ENCODE measurements at places on chromosomes 12 and 14. TPM values are rescaled to one million over a fixed set of nuclear protein-coding genes. Genes with fewer than 3 reads are reported as not detected.

The SYNE3 gene
- total RNA-seq: not detected

The LBHD2 gene
- total RNA-seq: not detected

The GUCY2C gene
- total RNA-seq: 2.5 TPM

The RACGAP1 gene
- total RNA-seq: 63.5 TPM

The GALNT16 gene
- total RNA-seq: 6.3 TPM

The SLCO1C1 gene
- 0.55 TPM for total RNA-seq

The TIMM9 gene
- total RNA-seq: 58.2 TPM

The SLC4A8 gene
- 15.2 TPM for total RNA-seq

DNA sequence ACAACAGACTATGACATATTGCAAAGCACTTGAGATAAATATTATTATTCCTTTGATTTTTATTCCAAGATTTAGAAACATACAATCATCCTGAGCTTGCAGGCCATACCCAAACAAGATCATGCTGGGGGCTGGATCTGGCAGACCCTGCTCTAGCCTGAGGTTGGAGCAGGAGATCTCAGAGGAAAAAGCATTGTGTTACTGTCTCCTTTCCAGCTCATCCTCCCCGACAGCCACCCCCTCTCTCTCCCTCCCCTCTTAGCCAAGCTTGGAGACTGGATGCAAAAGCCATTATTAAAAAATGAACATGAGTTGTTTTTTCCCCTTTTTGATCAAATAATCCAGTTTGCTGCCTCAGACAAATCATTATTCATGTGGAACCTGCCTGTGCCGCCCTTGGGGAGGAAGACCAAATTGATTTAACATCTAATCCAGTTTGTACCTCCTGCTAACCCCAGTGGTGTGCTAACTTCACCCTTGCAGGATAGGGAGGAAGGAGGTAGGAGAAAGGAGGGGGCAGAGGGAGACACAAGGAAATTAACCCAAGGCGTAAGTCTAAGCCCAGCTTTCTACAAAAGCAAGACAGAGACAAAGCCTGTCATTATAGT, 565.8 kb upstream of the TBX3 start:
- DNase-seq: no peak

DNA sequence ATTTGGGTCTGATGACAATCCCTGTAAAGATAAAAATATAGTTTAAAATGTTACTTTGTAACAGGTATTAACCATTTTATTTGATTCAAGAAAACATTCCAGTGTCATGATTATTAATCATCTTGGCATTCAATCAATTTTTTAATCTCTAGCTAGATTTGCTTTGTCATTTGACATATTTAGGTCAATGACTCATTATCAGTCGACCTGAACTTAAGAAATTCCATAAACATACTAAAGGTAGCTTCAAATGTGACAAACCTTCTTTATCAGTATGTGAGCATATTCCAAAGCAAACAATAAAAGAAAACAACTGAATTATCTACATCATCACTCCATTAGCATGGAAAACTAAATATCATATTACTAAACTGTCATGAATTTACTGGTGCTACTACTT, 50.8 kb upstream of the CDKL1 start:
- no peak for DNase-seq

GRCh38 chr12:89448526-89448925, 76.1 kb downstream of the GALNT4 start:
- DNase-seq: no peak

DNA sequence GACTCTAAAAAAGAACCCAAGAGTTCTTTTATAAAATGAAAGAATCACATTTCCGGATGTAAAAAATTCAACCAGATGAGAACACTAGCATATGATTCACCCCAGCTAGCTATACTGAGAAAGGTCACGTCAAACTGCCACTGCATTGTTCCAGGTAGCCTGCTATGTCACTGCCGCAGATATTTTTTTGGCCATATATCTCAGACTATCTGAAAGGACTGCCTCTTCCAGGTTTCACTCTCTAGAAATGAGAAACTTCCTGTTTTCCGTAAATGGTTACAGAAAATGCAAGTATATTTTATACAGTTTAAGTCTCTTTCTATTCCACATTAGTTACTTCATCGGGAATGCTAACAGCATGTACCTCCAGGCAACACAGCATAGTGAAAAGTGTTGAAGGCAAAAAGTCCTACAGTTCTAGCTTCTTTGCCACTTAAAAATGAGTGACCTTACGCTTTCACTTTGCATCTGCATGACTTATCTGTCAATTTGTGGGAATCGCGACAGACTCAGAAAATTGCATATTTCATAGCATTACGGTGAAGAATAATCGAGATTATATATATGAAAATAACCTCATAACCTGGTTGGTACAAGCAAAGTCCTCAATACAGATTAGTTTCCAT, 105.2 kb downstream of the MED13L start:
- no peak for DNase-seq

- no peak for DNase-seq
Observed at GRCh38 chr14:106809615-106810014, 1283.2 kb downstream of the TMEM121 start.

DNA sequence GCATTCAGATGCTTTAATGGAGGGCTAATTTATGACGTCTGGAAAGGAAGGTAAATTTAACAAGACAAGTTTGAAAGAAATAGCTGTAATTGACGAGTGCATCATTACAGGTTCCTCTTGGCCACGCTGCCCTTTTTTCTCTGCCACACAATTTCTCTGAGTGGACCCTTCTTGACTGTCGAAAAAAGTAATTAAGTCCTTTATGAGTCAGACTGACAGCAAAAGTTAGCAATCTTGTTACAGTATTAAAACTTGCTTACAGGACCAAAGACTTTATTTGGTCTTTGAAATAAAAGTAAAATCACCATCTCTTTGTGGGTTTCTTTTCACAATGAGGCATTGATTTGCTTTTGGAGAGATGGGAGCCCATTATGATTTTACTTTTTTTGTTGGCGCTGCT, 42.6 kb downstream of the SAMD4A start:
- no peak for DNase-seq

GRCh38 chr14:92439537-92440344, 73.8 kb upstream of the RIN3 start:
- no peak for DNase-seq

GRCh38 chr12:22677781-22678574, 53.0 kb downstream of the ETNK1 start:
- no peak for DNase-seq

DNA sequence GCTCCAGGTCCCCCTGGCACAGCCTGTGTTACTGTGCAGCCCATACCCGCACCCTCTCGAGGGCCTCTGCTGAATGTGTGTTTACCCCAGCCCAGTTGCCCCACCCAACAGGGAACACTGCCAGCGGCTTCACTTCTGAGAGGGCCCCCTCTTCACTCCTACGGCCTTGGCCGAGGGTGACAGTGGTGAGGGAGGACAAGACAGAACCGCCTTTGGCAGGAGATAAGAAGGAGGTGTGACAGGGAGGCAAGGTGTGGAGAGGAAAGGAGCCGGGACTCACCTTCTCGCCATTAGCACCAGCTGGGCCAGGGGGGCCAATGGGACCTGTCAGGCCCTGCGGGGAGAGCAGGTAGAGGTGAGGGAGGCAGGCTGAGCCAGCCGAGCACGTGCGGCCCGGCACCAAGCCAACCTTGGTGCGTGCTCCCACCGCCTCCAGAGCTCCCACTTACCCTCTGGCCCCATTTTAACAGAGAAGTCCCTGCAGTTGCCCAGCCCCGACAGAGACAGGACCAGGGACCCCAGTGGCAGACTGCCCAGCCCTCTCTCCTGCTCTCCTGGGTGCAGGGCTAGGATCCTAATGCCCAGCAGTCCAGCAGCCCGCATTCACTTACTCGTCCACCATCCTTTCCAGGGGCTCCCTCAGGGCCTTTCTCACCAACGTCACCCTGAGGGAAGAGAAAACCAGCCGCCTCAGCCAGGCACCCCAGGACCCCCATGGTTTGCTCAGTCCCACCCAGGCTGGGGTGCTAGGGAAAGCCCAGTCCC, 18.3 kb downstream of the TMEM106C start:
- no peak for DNase-seq

DNA sequence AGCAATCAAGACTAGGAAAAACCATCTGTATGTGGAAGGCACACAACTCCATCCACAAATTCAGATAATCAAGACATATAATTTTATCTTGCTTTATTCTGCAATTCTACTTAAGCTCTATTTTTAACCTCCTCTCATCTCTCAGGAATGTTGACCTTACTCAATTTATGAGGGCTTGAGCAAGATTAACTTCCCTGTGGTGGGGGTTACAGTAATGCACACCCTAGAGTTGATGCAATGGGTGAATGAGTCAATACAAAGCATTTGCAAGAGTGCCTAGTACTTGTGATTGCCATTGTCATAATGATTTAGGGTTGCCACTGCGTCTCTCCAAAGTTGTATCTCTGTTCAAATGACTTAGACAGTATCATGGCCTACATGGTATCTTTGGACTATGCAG, 1598.4 kb upstream of the TMEM132C start:
- DNase-seq: no peak

- DNase-seq: no peak
Observed at GRCh38 chr12:99352269-99352668, 295.3 kb upstream of the GARIN6 start.

- peak; percentile 48 for DNase-seq
Observed at GRCh38 chr14:106094654-106095189, 568.3 kb downstream of the TMEM121 start.

GRCh38 chr14:51341338-51341737, 101.3 kb downstream of the TMX1 start:
- no peak for DNase-seq

- DNase-seq: no peak
Observed at GRCh38 chr14:23512156-23512555, 39.4 kb downstream of the ZFHX2 start.

- DNase-seq: no peak
Observed at GRCh38 chr14:71734076-71734475, 198.2 kb upstream of the RGS6 start.

- no peak for DNase-seq
Observed at GRCh38 chr12:2841056-2841650, 6.3 kb upstream of the NRIP2 start.

- DNase-seq: no peak
Observed at GRCh38 chr14:28784096-28785048, 17.8 kb downstream of the FOXG1 start.

DNA sequence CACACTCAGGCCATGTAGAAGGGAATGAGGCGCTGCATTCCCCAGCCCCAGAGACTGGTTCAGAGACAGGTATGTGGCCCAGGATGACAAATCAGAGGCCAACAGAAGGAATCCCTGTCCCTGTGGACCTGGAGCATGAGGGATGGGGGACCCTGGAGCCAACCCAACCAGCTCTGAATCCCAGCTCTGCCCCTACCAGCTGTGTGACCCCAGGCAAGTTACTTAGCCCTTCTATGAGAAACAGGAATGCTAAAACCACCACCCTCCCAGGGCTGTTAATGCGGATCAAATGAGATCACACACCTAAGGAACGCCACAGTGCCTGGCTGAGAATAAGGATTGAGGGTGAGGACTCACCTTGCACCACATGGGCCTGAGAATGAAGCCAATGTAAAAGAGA, 15.6 kb downstream of the ITPK1 start:
- no peak for DNase-seq

DNA sequence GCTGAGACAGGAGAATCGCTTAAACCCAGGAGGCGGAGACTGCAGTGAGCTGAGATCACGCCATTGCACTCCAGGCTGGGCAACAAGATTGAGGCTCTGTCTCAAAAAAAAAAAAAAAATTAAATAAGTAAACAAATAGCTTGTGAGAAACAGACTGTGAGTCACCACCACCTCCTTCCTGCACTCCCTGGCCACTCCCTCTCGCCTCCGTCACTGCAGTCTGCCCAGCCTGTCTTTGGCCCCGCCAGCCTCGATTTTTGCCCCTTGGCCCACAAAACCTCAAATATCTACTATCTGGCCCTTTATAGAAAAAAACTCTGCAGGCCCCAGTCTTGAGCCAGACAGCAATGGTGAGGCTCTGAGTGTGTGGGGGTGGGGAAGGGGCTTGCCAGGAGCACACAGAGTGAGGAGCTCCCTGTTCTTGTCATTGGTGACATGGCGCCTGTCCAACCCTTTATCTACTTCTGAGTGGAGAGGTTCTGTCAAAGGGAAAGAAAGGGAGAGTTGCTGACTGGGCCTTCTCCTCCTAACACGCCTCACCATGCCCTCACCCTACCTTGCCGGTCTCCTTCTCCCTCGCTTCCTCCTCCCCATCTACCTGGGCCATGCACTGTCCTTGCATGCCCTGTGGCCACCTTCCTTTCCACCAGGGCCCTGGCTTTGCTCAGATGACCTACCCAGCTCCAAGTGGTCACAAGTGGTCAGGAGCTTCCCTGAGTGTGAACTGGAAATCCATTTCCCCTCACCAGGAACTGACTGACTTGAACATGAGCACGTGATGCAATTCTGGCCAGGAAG, 22.1 kb downstream of the LGMN start:
- DNase-seq: no peak

GRCh38 chr12:6294156-6295093, 16.1 kb upstream of the PLEKHG6 start:
- no peak for DNase-seq

- DNase-seq: no peak
Observed at GRCh38 chr12:88472775-88473174, 107.5 kb downstream of the KITLG start.

GRCh38 chr14:32417956-32418552, 89.0 kb downstream of the AKAP6 start:
- no peak for DNase-seq

DNA sequence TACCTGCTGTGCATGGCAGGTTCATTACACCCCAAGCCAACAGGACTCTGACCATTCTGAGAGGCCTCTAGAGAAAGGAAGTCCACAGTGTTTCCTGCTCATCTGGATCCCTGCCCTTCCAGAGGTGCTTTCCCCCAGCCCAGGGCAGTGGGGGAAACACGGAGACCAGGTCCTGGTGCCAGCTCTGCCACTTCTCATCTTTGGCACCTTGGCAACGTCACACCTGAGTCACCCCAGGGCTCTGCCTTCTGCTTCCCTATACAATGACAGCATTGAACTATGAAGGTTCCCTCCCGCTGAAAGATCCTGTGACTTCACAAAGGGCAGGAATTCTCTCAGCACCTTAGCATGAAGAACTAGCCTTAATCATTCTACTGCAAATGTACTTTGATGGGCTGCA, 74.9 kb downstream of the ANO2 start:
- no peak for DNase-seq

DNA sequence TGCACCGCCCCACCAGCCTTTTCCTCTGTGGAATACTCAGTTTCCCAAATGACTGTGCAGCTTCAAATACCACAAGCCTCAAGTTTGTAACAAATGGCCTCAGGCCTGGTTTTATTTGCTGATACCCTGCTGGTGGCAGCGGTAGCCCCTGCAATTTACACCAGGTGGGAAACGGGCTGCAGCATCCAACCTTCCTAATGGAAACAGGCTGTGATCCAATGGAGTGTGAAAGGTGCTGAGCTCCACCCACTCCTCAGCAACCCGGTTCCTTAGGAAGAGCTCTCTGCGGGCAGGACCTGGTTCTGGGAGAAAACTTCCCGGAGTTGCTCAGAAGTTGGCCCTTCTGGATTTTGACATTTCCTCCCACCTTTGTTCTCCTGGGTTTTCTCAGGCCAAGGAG, 41.7 kb upstream of the LTA4H start:
- no peak for DNase-seq

- DNase-seq: no peak
Observed at GRCh38 chr12:109592905-109593272, 19.3 kb downstream of the MVK start.

GRCh38 chr14:99982537-99983250, 82.5 kb upstream of the EVL start:
- DNase-seq: peak; percentile 46
